ENCODE measurements at places on chromosomes 5 and 9.
A peak's percentile ranks its signal among the peaks of the same experiment; 100 is the strongest.

GRCh38 chr5:74372502-74373064 lies 267.9 kb downstream of the ENC1 start:
- DNase-seq, result no peak

GRCh38 chr9:117218951-117219350 lies 195.9 kb downstream of the ASTN2 start:
- DNase-seq, result no peak

- DNase-seq, result no peak
Observed at GRCh38 chr5:65779643-65780042, 57.6 kb downstream of the NLN start.

DNA sequence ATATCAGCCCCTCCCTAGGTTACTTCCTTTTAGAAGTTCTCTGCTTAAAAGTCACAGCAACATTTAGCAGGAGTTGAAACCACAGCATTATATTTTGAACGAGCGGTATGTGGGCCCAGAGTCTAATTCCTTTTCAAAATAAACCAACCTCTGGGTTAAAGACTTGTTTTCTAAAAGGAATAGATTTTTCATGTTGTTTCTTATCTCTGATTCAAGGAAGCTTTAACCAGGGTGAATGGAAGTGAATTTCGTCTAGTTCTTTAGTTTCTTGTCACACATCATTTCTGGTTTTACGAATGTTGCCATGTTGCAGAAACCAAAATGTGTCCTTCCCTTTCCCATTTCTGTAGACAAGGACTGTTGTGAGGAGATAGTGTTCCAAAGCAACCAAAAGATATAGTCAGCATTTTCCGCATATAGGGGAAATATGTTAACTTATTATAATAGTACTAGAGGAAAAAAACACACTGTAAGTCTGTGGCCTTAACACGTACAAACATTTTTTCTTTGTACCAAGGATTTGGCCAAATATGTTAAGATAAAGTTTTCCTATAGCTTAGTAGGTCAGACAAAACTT lies 142.4 kb downstream of the PCSK5 start:
- DNase-seq, result no peak

GRCh38 chr9:92359394-92359995 lies 33.7 kb downstream of the CENPP start:
- DNase-seq, result peak; percentile 55

DNA sequence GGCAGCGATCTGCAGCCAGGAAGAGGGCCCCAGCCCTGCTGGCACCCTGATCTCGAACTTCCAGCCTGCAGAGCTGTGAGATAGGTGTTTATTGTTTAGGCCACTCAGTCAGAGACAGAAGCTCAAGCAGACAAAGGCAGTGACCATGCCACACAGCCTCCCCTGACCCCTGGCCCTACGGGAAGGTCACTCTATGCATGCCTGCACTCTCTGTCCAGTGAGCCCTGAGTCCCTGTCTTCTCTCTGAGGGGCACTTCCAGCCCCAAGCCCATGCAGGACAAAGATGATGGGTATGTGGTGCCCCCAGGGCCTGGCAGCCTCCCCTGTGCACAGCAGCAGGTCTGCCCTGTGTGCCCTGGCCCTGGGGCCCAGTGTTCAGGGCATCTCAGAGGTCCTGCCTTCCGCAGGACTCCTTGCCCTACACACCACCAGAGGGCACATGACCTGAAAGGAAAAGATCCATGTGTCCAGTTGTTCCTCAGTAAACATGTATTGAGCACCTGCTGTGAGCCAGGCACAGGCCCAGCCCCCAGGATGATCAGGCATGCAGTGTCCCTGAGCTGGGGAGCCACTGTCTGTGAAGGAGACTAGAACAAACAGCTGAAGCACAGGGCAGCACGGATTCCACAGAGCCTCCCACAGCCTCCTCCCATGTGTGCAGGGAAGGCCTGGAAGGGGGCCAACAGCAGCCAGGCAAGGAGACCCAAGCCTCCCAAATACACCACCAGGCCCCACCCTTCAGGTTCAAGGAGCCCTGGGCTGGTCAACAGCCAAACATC lies 109.3 kb downstream of the ATPSCKMT start:
- no peak for DNase-seq

GRCh38 chr9:28782630-28783029 lies 1209.3 kb upstream of the C9orf72 start:
- DNase-seq, result no peak

DNA sequence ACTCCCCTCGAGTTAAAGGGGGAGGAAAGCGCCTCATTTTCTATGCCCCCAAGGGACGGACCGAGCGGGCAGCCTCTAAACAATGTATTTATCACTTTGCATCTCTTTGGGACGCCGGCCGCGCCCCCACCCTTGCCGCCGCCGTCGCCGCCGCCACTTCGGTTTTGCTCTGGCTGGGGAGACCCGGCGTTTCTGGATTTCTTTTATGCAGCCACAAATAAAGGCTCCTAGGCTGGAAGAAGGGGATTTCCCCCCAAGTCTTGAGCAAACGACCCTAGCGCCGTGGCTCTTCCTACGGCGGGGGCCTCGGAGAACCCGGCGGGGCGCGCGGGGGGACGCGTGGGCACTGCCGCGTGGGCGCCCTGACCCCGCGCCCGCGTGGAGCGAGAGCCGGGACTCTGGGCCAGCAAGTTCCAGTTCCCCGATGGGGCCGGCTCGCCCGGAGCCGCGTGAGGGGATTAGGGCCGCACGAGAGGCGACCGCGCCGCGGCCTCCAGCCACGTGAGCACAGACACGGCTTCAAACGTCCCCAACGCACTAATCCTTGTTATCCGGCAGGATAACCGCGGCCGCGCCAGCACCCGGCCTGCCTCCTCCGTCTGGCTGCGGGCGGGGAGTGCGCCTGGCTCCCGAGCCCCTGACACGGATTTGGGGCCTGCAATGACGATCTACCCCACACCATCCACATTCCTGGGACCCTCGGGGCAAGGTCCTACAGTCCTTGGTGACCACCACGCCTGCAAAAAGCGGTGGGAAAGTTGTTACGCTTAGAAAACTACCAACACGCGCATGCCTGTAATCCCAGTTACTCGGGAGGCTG lies 7.9 kb upstream of the NEUROG1 start:
- no peak for DNase-seq

GRCh38 chr5:139911425-139912120 lies 116.0 kb downstream of the PSD2 start:
- DNase-seq, result peak; percentile 32

- no peak for DNase-seq
Observed at GRCh38 chr5:62568800-62569432, 9.7 kb upstream of the LRRC70 start.

DNA sequence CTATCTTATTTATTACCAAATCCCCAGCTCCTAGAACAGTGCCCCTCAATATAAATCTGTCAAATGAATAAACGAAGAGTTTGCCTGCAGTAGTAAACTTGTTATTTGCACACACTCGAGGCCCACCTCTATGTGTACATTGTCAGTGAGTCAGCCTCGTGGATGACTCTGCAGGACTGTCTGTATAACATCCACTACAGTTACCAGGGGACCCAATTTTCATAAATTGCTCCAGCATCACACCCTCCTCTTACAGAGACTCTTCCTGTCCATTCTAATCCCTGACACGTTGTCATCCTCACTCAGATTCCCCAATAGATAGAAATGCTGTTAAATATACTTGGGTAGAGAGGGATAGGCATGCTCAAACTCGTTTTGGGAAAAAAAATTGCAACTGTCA lies 478.5 kb downstream of the RAB3C start:
- no peak for DNase-seq

GRCh38 chr9:12764150-12764549 lies 10.7 kb upstream of the LURAP1L start:
- no peak for DNase-seq

GRCh38 chr9:129406278-129407225 lies 214.3 kb downstream of the C9orf50 start:
- DNase-seq, result no peak

- peak; percentile 97 for DNase-seq
Observed at GRCh38 chr5:172795318-172795977, 24.5 kb upstream of the DUSP1 start.

DNA sequence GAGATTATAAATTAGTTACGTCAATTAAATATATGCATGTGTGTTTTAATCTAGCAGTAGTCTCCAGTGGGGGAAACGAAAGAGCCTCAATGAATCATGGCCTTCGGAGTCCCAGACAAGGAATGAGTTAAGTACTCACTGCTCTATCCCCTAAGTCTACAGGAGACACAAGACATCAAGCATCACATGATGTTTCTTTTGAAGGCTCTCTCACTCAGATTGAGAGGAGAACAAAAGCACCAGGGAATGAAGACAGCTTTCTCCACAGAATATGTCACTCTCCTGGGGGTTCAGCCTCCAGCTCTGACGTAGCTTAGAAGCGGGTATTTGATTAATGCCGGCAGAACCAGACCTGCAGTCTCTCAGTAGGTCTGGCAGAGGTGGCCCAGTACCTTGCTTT lies 381.4 kb downstream of the ACTL7B start:
- no peak for DNase-seq

DNA sequence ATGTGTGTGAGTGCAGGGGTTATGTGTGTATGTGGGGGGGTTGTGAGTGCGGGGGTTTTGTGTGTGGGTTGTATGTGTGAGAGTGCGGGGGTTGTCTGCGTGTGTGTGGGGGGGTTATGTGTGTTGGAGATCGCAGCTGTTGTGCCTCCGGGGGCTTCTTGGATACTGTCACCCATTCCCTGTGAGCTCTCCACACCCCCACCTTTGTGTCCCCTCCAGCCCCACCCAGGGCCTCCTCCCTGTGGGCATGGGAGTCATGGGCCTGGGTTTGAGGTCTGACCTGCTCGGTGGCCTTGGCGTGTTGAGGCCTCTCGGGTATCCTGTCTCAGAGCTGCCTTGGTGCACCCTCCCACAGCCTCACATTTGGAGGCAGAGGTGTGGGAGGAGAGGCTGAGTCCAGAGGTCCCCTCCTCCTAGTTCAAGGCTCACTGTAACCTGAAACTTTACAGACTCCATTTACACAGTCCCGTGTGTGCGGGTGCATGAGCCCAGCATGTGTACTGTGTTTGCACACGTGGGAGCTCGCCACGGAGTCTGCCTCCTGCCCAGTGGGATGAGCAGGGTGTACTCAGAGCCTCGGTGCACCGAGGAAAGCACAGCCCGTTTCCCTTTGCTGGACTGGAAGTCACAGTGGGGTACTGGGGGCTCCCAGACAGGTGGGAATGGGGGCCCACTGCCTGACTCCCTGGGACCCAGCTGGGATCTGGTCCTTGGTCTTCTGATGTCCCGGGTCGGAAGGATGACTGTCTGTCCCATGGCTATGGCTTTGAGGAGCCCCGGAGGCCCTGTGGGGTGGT lies 43.4 kb downstream of the RXRA start:
- no peak for DNase-seq

GRCh38 chr5:152084476-152084875 lies 159.8 kb upstream of the GLRA1 start:
- DNase-seq, result no peak

All from right forelimb (tissue), 1 donor.